ENCODE measurements at places on chromosomes 2 and 18. TPM values are rescaled to one million over a fixed set of nuclear protein-coding genes. Genes with fewer than 3 reads are reported as not detected.

GRCh38 chr18:5975111-5976002, 80.0 kb upstream of the TMEM200C start:
- no peaks in the 10 kb centered on the region for H3K36me3 ChIP-seq
- no peaks in the 10 kb centered on the region for H3K27me3 ChIP-seq
- DNase-seq: no peak
- no peak overlapping the region for H3K4me3 ChIP-seq
- H3K4me1 ChIP-seq: no peaks in the 10 kb centered on the region
- H3K27ac ChIP-seq: no peak overlapping the region

DNA sequence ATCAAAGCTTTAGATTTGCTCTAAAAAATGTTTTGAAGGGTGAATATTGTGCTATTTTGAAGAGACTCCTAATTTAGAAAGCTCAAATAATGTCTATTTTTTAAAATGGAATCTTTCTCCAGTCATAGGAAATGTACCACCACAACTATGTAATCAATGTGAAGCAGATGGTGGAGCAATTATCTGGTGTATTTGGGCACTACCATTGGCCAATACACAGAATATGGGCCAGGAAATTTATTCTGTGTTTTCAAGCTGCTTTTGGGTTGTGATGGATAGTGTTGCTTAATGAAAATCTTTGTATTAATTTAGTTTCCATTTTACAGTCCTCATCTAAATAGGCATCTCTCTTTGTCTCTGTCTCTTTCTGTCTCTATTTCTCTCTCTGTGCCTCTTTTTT, 17.1 kb upstream of the VWC2L start:
- H3K4me1 ChIP-seq: no peaks in the 10 kb centered on the region
- H3K27ac ChIP-seq: no peak overlapping the region
- no peak for DNase-seq
- H3K36me3 ChIP-seq: no peaks in the 10 kb centered on the region
- no peak overlapping the region for H3K4me3 ChIP-seq
- no peaks in the 10 kb centered on the region for H3K27me3 ChIP-seq

GRCh38 chr2:46679761-46680160, 200.4 kb downstream of the TMEM247 start:
- H3K27ac ChIP-seq: no peak overlapping the region
- no peaks in the 10 kb centered on the region for H3K27me3 ChIP-seq
- no peaks in the 10 kb centered on the region for H3K36me3 ChIP-seq
- DNase-seq: no peak

GRCh38 chr2:26461601-26462023, 16.3 kb downstream of the OTOF start:
- H3K4me3 ChIP-seq: no peak overlapping the region
- H3K36me3 ChIP-seq: no peaks in the 10 kb centered on the region
- H3K27ac ChIP-seq: no peak overlapping the region
- no peaks in the 10 kb centered on the region for H3K4me1 ChIP-seq
- no peaks in the 10 kb centered on the region for H3K27me3 ChIP-seq

DNA sequence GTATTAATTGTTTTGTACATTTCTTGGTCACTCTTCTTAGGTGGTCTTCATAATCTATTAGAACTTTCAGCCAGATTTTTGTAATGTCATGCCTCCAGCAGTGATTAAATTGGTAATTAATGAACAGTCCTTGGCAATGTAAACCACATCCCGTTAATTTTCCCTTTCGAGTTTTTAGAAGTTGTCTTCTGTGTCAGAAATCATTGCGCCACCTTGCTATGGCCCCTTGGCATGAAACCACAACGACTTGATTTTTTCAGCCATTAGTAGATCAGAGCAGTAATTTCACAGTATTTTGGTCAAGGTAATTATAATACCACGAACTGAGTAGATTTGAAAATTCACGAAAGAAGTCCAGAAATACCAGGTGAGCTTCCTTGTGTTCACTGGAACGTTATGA, 86.0 kb upstream of the OTX1 start:
- H3K4me1 ChIP-seq: no peaks in the 10 kb centered on the region
- no peaks in the 10 kb centered on the region for H3K36me3 ChIP-seq
- no peak overlapping the region for H3K27ac ChIP-seq
- no peak overlapping the region for H3K4me3 ChIP-seq
- H3K27me3 ChIP-seq: no peaks in the 10 kb centered on the region

DNA sequence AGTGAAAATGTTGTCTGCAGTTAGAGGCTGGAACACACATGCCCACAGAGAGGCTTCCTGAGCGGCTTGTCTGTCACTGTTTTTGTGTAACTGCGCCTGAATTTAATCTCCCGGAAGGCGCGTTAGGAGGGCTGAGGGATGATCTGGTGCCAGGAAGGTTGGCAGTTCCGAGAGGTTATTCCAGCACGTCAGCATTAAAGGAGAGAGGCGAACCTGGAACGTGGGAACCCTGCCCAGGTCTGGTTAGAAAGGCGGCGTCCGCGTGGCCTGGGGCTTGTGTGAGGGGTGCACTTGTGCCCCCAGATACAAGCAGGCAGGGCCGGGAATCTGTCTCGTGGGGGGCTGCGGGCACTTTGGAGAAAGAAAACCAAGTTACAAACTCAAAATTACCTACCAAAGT, 75.3 kb downstream of the NFATC1 start:
- DNase-seq: no peak
- no peaks in the 10 kb centered on the region for H3K27me3 ChIP-seq
- H3K4me1 ChIP-seq: no peaks in the 10 kb centered on the region
- no peak overlapping the region for H3K4me3 ChIP-seq

GRCh38 chr18:9108911-9109310, 6.4 kb downstream of the NDUFV2 start:
- DNase-seq: no peak
- peak overlapping the region; percentile 58 for H3K27ac ChIP-seq
- no peak overlapping the region for H3K4me3 ChIP-seq
- H3K4me1 ChIP-seq: peaks cover 22% of the 10 kb centered on the region

DNA sequence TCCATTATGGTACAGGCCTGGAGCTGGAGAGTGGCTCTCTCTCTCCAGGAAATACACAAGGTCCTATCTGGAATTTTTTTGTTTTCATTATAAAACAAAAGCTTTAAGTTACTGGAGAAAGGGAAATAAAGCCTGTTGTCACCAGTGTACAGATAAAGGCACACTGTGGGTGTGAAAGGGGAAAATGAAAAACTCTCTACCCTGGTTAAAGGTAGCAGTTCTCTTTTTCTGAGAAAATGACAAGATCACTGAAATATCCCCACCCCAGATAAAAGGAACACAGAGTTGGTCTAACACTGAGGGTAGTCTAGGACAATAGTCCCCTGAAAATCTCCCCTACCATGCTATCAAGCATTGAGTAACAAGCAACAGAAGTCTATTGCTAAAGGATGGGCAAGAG, 438.7 kb downstream of the MBD2 start:
- no peaks in the 10 kb centered on the region for H3K27me3 ChIP-seq
- H3K4me1 ChIP-seq: no peaks in the 10 kb centered on the region
- no peak overlapping the region for H3K4me3 ChIP-seq

DNA sequence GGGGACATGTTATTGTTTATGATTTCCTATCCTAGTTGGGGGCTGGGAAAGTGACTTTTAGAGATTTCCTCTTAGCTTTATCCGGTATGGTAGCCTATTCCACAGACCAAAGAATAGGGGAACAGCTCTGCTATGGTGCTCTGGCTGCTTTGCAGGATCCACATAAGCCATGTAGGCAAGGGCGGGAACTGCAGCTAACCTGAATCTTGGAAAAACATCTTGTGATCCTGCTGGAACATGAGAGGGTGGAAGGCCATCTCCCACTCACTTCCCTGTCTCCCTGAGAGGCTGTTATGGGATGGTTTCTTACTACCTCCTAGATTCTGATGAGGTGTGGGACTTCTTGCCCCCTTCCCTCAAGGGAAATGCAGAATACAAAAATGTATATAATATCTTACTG, 2.0 kb upstream of the DARS1 start:
- no peak for DNase-seq
- no peaks in the 10 kb centered on the region for H3K27me3 ChIP-seq
- H3K4me1 ChIP-seq: peaks cover 7% of the 10 kb centered on the region
- no peaks in the 10 kb centered on the region for H3K36me3 ChIP-seq
- H3K4me3 ChIP-seq: no peak overlapping the region
- H3K27ac ChIP-seq: no peak overlapping the region

UGT1A8 gene
- 30.0 TPM for polyA plus RNA-seq

GRB14 gene
- 71.3 TPM for polyA plus RNA-seq

RGPD3 gene
- polyA plus RNA-seq: 0.41 TPM

DNA sequence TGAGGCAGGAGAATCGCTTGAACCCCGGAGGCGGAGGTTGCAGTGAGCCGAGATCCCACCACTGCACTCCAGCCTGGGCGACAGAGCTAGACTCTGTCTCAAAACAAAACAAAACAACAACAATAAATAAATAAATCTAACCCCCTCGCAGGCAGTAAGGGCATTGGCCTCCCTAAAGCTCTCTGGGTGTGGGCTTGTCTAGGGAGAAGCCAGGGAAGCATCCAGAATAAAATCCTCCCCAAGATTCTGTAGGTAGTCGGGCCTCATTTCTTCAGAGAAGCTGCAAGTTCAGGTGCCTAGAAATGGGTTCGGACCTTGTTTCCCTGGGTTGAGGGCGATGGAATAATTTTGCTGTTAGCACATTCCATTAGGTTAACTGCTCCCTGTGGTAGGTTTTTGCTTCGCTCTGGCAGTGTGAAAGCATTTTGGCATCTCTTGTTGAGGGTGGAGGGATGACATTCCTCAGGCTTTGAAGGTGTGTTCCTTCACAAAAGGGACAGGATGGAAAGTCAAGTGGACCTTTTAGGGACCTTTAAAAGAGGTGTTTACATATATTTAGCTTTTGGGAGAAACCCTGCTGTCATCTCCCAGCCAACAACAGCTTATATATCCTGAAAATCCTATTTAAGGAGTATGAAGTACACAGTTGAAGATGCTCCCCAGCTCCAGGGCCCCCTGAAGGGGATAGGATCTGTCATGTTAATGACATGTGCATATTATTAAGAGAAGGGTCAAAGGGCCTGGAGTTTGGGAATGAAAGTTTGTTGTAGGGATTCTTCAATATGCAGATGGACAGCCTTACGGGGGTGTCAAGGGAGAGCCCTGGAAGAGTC, 17.7 kb downstream of the MYCN start:
- no peaks in the 10 kb centered on the region for H3K36me3 ChIP-seq
- DNase-seq: no peak
- no peak overlapping the region for H3K27ac ChIP-seq
- no peak overlapping the region for H3K4me3 ChIP-seq

GRCh38 chr2:240985881-240986786, 12.3 kb upstream of the SNED1 start:
- H3K27ac ChIP-seq: no peak overlapping the region
- no peak overlapping the region for H3K4me3 ChIP-seq
- H3K36me3 ChIP-seq: no peaks in the 10 kb centered on the region
- peak; percentile 64 for DNase-seq
- H3K4me1 ChIP-seq: no peaks in the 10 kb centered on the region

DNA sequence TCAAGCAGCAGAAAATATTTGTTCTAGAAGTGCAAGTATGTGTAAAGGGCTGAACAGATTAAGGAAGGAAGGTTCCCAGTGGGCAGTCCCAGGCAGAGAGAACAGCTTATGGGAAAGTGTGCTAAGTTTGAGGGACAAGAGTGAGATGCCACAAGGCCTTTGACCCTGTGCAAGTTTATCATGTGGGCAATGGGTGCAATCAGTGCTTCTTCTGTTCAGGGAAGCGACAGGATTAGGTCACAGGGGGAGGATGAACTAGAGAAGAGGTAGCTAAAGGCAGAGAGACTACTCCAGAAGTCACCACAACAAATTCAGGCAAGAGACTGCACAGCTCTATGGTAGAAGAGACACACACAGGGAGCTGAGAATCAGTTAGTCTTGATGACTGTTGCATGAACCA, 44.3 kb downstream of the LPIN2 start:
- no peak for DNase-seq
- no peak overlapping the region for H3K4me3 ChIP-seq
- peak overlapping the region; percentile 97 for H3K27ac ChIP-seq

- H3K27ac ChIP-seq: no peak overlapping the region
- H3K4me3 ChIP-seq: no peak overlapping the region
- H3K4me1 ChIP-seq: no peaks in the 10 kb centered on the region
- no peak for DNase-seq
Observed at GRCh38 chr2:5287558-5288334, 404.4 kb upstream of the SOX11 start.

OR6B2 gene
- not detected for polyA plus RNA-seq

GRCh38 chr2:62561586-62561985, 55.6 kb upstream of the TMEM17 start:
- no peaks in the 10 kb centered on the region for H3K36me3 ChIP-seq
- no peak overlapping the region for H3K4me3 ChIP-seq
- H3K4me1 ChIP-seq: no peaks in the 10 kb centered on the region
- DNase-seq: no peak
- H3K27ac ChIP-seq: no peak overlapping the region
- no peaks in the 10 kb centered on the region for H3K27me3 ChIP-seq

DNA sequence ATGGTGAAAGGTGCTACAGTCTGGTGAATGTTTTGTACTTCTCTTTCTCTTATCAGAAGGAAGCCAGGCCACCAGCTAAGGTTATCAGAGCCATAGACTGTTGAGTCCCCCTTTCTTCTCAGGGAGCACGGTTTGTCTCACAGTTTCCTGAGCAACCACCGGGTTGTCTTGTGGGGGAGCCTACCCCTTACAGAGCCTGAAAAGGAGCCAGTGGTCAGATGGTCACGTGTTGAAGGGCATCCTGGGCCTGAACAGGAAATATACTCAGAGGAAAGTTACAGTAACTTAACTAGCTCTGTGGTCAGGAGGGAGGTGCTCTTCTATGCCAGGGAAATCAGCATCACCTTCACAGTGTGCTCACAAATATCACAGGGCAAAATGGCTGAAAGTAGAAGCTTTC, 11.6 kb downstream of the CD28 start:
- H3K27me3 ChIP-seq: no peaks in the 10 kb centered on the region
- DNase-seq: no peak

GRCh38 chr18:681985-682384, 24.5 kb downstream of the TYMS start:
- H3K4me3 ChIP-seq: no peak overlapping the region
- DNase-seq: no peak
- H3K4me1 ChIP-seq: no peaks in the 10 kb centered on the region
- H3K27ac ChIP-seq: no peak overlapping the region

GRCh38 chr2:88320076-88320773, 132.3 kb downstream of the FOXI3 start:
- no peaks in the 10 kb centered on the region for H3K27me3 ChIP-seq
- no peak overlapping the region for H3K4me3 ChIP-seq
- DNase-seq: no peak
- no peaks in the 10 kb centered on the region for H3K36me3 ChIP-seq

- no peaks in the 10 kb centered on the region for H3K4me1 ChIP-seq
- H3K36me3 ChIP-seq: no peaks in the 10 kb centered on the region
- H3K27me3 ChIP-seq: no peaks in the 10 kb centered on the region
- DNase-seq: peak; percentile 13
- H3K27ac ChIP-seq: no peak overlapping the region
Observed at GRCh38 chr2:17593841-17594491, 53.5 kb downstream of the VSNL1 start.

CNDP1 gene
- polyA plus RNA-seq: 2.9 TPM

VWA3B gene
- not detected for polyA plus RNA-seq
